ENCODE measurements at places on chromosomes 7 and 10.

DNA sequence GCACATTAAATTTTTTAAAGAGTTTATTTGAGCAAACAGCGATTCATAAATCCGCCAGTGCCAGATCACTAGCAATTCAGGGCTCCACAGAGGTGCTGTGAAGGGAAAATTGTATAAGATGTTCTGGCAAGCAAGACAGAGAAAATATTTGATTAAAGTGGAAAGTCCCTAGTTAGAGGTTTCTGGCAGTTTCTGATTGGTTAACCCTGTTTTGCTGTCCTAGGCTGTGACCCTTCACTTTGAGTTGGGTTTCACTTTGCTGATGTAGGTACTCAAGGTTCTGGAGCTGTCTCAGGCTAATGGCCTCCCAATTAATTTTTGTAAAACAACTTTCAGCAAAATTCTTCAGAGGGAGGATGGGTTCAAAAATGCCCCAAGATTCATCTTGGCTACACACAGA lies 79.4 kb upstream of the NXPH1 start:
- DNase-seq: no peak

DNA sequence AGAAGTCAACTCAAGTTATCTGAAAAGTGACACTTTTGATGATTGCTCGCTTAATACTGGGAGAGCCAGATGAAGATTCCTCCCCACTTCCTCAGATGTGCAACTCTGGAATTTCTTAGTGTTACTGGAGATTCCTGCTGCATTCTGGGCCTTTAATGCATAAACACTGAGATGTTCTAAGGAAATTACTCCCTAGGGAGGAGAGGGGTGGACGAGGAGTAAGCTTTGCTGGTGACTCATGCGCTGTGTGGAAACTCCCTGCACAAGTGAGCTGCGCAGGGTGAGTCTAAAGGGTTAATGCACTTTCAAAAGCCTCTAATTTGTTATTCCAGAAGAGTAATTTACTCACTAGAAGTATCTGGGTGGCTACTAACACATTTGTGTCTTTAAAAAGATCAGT lies 46.3 kb downstream of the EGFR start:
- DNase-seq: peak; percentile 68

GRCh38 chr10:35132727-35133126 lies 6.1 kb downstream of the CREM start:
- DNase-seq: no peak

- DNase-seq: peak; percentile 73
Measured at GRCh38 chr10:42866115-42866995, 83.8 kb downstream of the BMS1 start.

Measured in ovary (tissue), 10 donors.